ENCODE measurements at places on chromosomes 6 and 20.

DNA sequence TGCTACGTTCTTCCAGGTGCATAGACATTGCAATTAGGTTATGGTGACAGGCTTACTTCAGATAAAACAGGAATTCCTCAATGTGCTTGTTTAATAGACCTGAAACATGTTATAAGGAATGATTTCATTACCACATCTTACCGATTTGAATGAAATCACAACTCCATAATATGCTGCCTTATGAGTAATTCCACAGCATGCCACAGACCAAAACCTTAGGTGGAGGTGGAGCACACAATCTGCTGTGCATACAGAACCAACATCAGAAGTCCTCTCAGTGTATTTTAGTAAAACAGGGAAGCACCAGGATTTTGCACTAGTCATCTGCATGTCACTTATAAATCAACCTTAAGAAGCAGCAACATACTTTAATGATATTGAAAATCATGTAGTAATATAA is 148.9 kb upstream of the TSHZ2 start:
- no peak for DNase-seq

DNA sequence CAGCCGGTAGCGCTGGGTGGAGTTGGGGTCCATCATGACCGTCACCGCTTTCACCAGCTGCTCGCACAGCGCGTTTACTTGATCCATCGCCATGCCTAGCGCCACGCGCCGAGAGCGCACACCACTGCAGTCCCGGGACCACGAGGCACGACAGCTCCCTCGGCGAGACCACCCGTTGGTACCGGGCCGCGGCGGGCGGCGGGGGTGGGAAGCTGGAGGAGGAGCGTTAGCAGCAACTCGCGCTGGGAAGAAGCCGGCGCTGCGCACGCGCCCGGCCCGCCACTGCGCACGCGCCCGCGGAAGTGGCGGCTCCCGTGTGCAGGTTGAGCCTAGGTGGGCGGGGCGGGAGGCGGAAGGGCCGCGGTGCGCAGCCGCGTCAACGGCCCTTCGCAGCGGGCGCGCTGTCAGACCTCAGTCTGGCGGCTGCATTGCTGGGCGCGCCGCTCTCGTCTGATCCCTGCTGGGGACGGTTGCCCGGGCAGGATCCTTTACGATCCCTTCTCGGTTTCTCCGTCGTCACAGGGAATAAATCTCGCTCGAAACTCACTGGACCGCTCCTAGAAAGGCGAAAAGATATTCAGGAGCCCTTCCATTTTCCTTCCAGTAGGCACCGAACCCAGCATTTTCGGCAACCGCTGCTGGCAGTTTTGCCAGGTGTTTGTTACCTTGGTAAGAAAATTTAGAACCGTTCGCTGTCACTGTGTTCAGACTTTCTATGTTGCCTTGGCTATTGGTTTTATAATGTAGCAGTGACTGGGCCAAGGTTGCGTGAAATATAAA is at the start of the genes POLH and XPO5:
Gene POLH (plus strand): TSS at position 414 of the 780 bp plus-strand sequence. CDS start 6,135 bp downstream, outside the sequence.
Gene XPO5 (minus strand): TSS at position 267 of the 780 bp plus-strand sequence. CDS start 174 bp downstream, at position 93.
- peak; percentile 94 for DNase-seq

DNA sequence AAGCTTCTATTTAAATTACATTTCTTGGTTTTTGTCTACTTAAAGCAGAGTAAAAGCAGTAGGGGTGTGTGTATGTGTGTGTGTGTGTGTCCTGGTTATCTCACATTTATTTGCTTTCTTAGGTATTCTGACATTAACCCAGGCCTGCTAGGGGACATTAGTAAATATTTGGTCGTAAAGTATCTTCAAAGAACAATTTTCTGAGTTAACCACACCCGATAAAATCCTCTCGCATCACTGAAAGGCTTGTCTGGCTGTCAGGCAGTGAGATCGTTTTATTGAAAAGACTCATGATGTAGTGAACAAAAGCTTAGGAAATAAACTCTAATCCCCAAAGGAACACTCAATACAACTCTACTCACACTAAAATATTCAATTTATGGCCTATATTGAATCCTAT is 77.9 kb downstream of the ZNF217 start:
- DNase-seq: no peak

GRCh38 chr6:70479236-70479635 is 65.9 kb downstream of the FAM135A start:
- DNase-seq: no peak

DNA sequence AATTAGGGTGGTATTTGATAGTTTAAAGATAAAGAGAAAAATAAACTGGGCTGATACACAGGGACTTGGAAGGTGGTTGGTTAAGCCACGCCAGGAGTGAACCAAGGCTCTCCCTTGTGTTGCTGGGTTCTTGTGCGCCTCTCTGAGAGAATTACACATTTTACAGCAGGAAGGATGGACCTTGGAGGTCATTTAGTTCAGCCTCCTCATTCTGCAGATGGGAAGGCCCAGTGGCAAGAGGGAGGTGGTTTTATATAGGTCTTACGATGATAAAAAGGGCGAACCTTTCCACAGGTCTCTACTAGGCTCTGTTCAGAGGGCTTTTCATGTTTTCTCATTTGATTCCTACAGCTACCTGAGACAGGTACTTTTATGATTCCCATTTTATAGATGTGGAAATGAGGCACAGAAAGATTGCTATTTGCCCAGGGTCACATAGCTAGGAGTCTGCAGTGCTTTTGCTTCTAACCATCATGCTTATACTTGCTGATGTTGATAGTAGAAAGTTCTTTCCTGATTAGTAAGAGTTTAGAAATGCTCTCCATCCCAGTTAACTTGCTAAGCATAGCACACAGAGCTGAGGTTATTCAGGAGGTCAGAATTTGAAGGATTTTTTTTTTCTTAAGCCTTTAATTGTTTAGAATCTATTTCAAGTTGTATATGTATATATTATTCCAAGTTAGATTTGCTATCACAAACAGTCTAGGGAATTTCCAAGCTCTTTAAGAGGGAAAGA is 12.8 kb downstream of the HIVEP1 start:
- no peak for DNase-seq

- DNase-seq: peak; percentile 2
Observed at GRCh38 chr6:150149146-150149545, 6.3 kb downstream of the PPP1R14C start.

DNA sequence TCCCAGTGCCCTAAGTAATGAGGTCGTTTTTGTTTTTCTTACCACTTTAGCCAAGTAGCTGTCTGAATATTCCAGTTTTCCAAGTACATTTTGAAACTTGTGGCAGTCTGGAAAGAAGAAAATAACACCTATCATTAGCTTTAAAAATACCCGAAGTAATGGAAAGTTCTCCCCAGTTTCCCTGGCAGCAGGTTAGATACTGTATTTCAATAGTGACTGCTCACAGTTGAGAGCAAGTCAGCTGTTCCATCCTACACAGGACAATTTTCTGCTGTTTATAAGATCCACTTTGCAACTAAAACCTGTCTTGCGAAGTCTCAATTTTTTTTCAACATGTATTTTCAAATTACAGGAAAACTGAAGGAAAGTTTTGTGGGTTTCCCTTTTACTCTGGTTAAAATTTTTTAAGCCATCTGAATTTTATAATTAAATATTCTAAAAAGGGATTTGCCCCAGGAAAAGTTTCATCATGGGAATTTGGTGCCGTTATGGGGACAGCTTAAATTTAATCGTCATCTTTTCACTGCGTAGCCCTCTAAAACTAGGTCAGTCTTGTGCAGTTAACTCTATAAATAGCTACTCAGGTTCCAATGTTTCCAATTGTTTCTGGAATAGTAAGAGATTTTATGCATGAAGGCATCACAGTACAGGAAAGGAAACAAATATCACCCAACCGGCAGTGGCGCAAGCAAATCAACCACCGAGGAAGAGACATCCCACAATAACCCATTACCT is 96.9 kb downstream of the MBOAT1 start:
- no peak for DNase-seq

- no peak for DNase-seq
Observed at GRCh38 chr6:43724354-43724753, 36.8 kb upstream of the MRPS18A start.

DNA sequence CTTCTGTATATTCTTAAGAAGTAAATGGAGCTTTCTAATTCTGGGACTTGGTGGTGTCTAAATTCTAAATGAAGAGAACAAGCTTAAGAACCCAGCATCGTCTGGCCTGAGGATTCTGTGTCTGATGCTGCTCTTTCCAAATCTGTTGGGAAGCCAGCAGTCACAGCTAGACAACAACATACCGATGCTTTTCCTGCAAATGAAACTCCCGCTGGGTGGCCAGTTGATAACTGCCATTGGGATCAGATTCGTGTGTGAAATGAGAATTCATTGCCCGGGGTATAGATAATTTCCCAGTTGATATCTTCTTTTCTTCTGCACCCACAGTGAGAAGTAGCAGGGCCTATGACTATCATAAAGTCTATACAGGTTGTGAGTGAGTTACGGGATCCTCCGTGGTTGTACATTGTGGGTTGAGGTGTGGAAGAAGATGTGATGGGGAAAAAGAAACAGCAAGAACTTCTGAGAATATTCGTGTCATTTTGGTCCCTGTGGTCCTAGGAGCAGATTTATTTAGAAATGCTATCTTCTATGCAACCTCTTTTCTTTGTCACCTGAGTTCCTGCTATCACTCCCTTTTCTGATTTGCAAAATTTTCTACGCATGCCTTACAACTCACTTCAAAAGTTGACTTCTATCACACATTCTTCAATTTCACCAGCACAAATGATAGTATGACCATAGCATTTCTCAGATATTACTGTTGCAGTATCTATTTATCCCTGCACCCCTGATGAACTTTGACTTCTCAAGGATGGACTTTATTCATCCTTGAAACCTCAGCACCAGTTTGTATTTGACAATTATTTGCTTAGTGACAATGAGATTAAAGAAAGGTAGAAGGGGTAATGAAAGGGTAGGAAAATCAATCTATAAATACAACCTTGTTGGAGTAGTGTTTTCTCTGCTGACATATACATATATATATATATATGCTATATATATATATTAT is 10.4 kb downstream of the NOX3 start:
- DNase-seq: no peak

GRCh38 chr6:118558464-118559217 is 10.5 kb downstream of the PLN start:
- no peak for DNase-seq

Measured in activated CD8-positive, alpha-beta memory T cell treated with anti-CD3 and anti-CD28 coated beads, Interleukin-2, amount 50 U/mL, for 48 hours (primary cell).